ENCODE measurements at places on chromosomes 5 and 9.

GRCh38 chr5:94516148-94516547 is 102.3 kb downstream of the KIAA0825 start:
- DNase-seq, result no peak

DNA sequence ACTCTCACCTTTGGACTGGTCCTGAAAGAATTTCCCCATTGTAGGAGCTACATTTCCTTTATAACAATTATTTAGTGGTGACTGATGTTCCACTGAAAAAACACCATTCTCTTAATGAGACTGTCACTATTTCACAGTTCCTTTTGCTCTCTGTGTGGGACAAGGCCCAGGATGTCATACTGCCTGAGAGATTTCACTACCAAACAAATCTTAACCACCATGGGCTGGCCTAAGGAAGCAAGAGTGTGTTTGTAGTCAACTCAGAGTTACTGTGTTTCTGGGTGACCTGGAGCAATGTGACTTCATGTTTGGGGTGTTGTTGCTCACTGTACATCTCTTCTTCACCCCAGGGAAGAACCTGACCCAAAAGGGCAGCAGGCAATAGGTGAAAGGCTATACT is 50.1 kb upstream of the ZNF608 start:
- no peak for DNase-seq

GRCh38 chr9:33124751-33125381 is 42.3 kb downstream of the B4GALT1 start:
- DNase-seq, result no peak

DNA sequence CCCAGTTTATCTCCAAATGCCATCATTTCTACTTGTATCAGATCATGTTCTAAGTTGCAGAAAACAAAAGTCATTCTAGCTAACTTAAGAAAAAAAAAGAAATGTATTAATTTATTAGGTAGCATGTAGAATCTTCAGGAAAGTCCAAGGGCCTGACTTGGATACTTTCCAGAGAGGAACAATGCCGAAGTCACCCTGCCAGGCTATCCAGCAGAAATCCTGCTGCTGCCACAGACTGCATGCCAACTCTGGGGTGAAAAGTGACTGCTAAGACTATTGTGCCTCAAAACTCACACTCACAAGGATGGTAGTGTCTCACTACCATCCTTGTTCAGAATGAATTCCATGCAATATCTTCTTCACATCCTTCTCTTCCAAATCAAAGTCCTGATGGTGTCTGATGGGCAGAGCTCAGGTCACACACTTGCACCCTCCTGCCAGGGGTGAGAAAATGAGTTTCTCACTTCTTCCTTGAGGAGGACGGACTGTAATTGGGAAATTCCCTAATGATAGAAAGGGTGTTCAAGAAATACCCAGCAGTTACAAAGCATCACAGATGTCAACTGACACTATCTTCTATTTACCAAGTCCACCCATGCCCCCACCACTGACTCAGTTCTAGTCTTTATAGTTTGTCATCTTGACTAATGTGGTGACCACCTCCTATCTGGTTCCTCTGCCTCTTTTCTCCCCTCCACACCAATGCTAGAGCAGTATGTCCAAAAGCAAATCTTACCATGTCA is 279.4 kb downstream of the CWC27 start:
- no peak for DNase-seq

GRCh38 chr5:88659529-88660263 is 223.3 kb downstream of the MEF2C start:
- DNase-seq, result no peak

GRCh38 chr5:40402007-40402364 is 277.7 kb upstream of the PTGER4 start:
- DNase-seq, result no peak
